AG09309 (cell line): ENCODE measurements at places on chromosomes 6 and 20.

- DNase-seq = no peak
These were observed 84.9 kb upstream of the MLN start for GRCh38 chr6:33888664-33889200.

DNA sequence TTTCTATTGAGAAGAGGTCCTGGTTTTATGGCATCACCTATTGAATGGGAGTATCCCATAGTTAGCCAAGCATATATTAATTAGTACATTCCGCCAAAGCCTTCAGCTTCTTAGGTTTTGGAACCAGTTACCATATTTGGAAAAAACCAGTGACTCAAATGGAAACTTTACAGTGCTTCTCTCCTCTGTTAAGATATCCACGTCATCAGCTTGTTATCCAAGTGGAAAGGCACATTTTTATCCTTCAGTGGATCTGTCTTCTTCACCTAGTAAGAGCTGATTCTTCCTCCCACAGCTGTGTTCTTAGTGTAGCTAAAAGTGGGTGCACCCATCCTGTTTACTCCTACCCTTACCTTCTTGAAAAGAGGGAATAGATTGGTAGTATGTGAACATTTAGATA is 34.5 kb downstream of the TPD52L1 start:
- no peak for DNase-seq

- DNase-seq = peak; percentile 13
These were observed 41.1 kb downstream of the TFAP2A start for GRCh38 chr6:10373642-10374359.

- no peak for DNase-seq
These were observed 605.4 kb upstream of the HTR1E start for GRCh38 chr6:86331919-86332318.

DNA sequence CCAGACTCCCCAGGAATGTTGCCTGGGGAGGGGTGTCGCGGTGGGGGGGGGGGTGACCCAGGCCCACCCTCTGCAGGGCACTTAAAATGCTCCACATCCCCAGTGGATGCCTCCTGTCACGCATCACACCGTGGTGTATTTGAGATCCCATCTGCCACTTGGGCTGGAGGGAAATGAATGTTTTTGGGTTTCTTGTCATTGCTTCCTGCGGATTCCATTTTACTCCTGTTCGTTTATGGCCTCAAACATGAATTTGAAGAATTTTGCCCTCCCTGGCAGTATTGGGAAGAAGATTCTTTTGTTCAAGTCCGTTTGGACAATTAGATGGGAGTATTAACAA is 544 bp upstream of the KHDC1 start:
- no peak for DNase-seq

GRCh38 chr20:24693466-24694156 is 224.2 kb downstream of the SYNDIG1 start:
- DNase-seq = no peak

DNA sequence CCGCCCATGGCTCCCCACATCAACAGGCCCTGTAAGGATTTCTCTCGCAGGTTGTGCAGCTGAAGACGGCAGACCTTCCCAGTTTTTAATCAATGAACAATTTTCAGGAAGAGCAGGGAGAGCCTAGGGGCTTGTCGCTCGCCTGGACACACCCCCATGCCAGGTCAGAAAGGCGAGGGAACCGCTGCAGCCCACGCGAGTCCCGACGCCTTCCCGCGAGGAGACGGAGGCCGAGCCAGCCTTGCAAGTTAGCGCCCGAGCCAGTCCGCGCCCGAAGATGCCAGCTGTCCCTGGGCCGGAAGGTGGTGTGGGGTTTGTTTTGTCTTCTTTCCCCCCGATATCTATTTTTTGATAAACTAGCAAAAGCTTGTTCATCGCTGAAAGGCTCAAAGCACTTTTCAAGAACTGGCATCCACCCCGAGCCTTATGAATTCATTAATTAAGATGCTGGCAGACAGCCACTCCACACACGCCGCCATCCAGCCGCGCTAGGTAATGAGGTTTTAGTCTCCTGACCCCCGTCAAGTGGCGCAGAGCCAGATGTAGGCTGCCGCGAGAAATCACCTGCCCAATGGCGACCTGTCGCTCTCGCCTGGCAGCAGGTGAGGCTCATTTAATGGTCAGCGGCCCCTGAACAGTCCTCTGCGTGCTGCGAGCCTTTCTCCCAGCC is 6.6 kb downstream of the CCDC167 start:
- no peak for DNase-seq

GRCh38 chr6:6131492-6132109 is 124.9 kb upstream of the NRN1 start:
- DNase-seq = no peak

DNA sequence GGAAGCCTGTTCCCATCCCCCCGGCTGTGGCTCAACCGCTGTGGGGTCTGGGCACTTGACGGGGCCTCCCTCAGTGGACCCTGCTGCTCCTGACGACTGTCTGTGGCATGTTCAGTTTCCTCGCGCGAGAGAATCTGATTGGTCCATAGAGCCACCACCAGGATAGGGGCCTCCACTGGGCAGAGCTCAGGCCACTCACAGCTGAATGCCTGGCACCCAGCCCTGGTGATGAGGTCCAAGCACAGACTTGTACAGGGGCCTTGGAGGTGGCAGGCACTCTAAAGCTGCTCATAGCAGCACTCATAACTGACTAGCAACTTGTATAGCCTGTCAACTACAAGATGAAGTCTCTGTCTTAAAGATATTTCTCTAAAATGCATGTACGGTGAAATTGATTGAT is 368.1 kb downstream of the NRN1 start:
- no peak for DNase-seq

DNA sequence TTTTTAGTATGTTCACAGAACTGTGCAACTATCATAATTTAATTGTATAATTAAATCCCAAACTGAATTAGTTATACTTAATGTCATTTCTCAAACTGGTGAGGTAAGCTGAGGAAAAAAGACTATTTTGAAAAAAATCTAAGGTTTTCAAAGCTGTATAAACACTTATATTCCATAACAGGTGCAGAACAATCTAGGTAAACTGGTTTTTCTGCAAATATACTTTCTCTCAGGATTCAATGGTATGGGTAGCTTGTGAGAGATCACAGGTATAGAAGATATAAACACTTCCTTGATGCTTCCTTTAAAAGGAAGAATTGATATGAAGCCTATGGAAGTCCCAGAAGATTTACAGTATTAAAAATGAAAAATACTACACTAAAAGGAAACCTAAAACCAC is 33.7 kb downstream of the NOL7 start:
- no peak for DNase-seq

GRCh38 chr6:33719326-33719987 is 8.0 kb upstream of the UQCC2 start:
- DNase-seq = no peak

GRCh38 chr6:158188591-158188990 is 20.4 kb downstream of the GTF2H5 start:
- DNase-seq = no peak

- DNase-seq = no peak
These were observed 208.9 kb downstream of the KIF16B start for GRCh38 chr20:16364320-16364687.

DNA sequence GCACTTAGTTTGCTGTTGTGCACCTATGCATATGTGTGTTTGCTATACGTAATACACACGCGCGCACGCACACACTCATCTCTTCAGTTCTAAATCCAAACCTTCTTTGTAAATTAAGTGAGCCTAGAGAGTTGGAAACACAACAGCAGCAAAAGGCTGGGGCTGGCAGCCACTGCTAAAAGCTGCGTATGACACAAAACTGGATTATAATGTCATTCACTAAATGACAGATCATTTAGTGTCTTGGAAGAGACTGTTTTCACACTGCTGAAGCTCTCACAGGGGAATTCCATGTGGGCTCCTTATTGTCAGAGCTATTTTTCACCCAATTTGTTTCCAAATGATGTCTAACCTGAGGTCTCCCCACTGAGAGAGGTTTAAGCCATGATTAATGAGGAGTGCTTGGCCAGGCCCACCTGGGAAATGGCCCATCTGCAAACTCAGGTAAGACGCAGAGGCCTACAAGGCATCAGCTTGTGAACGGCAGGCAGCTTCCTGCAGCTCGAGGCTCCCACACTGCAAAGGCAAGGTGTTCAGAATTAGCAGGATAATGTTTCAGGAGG is 94.2 kb downstream of the OLIG3 start:
- DNase-seq = no peak

GRCh38 chr6:105753620-105754211 is 332.4 kb upstream of the PRDM1 start:
- peak; percentile 32 for DNase-seq

DNA sequence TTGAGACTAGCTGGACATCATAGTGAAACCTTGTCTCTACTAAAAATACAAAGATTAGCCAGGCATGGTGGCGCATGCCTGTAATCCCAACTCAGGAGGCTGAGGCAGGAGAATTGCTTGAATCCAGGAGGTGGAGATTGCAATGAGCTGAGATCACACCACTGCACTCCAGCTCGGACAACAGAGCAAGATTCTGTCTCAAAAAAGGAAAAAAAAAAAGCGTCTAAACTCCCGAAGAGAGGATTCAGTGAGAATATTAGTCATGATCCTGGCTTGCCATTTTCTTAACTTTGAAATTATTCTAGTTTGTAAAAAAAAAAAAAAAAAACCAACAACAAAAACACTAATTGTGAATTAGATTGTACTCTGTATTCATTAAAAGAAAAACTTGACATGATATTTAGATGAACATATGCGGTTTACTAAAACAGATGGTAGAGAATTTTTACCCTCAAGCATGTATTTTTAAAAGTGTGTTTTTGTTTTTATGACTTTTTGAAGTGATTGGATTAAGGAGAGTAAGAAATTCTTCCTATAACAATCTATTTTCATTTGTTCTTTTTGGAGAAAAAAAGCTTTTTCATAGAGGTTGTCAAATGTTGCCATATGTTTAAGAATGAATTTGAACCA is 80.7 kb downstream of the UST start:
- DNase-seq = no peak

DNA sequence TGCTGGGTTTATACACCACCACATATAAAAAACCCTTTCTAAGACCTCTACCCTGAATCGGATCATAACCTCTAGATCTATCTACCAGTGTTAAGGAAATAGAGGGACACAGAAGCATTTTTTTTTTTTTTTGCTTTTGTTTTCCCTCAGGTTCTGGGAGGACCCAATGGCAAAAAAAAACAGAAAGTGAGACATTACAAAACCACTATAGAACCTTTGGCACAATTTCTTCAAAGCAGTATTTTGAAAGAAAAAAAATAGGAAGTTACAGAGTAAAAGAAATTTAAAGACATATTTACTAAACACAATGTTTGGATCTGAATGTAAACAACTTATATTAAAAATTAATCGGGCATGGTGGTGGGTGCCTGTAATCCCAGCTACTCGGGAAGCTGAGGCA is 1258.7 kb upstream of the GJE1 start:
- DNase-seq = no peak
